Mucosa of gallbladder (tissue), 1 donor: ENCODE measurements at places on chromosomes 2 and 18.

GRCh38 chr2:468648-469336, 180.9 kb upstream of the ALKAL2 start:
- no peak for DNase-seq

GRCh38 chr2:178414266-178415247, 36.4 kb downstream of the PRKRA start:
- peak; percentile 89 for DNase-seq

- DNase-seq = no peak
Measured at GRCh38 chr18:76252139-76252538, 242.9 kb downstream of the ZNF516 start.

GRCh38 chr18:35875566-35875965, 96.9 kb upstream of the RMP24 start:
- DNase-seq = no peak

GRCh38 chr2:129056309-129056958, 737.8 kb upstream of the HS6ST1 start:
- DNase-seq = no peak

DNA sequence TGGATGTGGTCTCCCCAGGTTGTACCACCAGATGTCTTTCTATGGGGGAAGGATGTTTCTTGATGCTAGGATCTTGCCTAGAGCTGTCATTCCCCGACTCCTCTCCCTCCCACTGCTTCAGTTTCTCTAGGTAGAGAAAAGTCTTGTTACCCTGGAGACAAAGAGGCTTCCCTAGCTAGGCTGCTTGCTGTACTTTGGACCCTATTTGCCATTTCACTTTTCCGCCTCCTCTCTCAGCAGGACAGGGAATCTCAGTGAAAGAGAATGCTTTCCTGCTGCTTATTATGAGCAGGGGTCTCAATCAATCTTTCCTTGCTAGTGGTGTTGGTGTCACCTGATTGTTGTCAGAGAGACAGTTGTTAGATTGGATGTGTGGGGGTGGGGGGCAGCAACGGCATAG, 818.8 kb upstream of the GYPC start:
- DNase-seq = peak; percentile 25

GRCh38 chr18:27860701-27861107, 316.2 kb downstream of the CDH2 start:
- no peak for DNase-seq

- no peak for DNase-seq
Measured at GRCh38 chr2:45774688-45775244, 123.3 kb downstream of the PRKCE start.

- no peak for DNase-seq
Measured at GRCh38 chr2:161991991-161992390, 82.0 kb downstream of the DPP4 start.

DNA sequence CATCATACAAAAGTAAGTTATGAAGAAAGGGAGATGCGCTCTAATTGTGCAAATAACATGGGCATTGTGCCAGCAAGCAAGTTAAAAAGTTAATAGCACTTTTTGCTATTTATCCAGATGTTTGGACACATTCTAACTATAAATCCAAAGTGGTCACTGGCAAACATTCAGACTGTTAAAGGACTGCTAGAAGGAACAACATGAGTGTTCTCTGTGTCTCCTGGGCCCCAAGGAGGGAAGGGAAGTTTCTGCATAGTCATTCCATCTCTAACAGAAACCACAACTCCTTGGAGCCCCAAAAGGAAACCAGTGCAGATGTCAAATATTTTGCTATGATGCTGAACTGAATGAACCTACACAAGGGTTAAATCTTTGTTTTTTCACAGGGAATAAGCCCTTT, 213.3 kb upstream of the HNRNPA3 start:
- no peak for DNase-seq

- DNase-seq = no peak
Measured at GRCh38 chr2:11196246-11196645, 41.0 kb downstream of the SLC66A3 start.

- DNase-seq = no peak
Measured at GRCh38 chr2:215772003-215772402, 241.3 kb downstream of the MREG start.

- no peak for DNase-seq
Measured at GRCh38 chr2:19171409-19171808, 187.0 kb downstream of the OSR1 start.

- no peak for DNase-seq
Measured at GRCh38 chr2:236352761-236353593, 88.8 kb upstream of the ASB18 start.

- no peak for DNase-seq
Measured at GRCh38 chr2:159941729-159942128, 120.7 kb downstream of the PLA2R1 start.

- no peak for DNase-seq
Measured at GRCh38 chr2:54161660-54162424, 46.4 kb downstream of the ACYP2 start.

GRCh38 chr2:236367506-236368289, 103.5 kb upstream of the ASB18 start:
- DNase-seq = no peak

- DNase-seq = peak; percentile 53
Measured at GRCh38 chr2:173184031-173185004, 108.7 kb downstream of the MAP3K20 start.

GRCh38 chr2:208545403-208546042, 138.9 kb downstream of the PTH2R start:
- DNase-seq = peak; percentile 38

DNA sequence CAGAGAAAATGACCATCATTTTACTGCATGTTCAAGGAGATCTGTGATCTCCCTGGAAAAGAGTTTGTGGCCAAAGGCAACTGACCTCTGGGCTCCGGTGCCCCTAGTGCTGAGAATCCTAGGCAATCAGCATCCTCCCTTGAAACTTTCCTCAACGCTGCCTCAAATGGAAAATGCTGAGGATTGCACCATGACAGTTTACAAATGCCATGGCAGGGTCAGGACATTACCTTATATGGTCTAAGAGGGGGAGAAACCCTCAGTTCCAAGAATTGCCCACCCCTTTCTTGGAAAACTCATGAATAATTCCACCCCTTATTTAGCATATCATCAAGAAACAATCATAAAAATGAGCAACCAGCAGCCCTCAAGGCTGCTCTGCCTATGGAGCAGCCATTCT, 48.3 kb downstream of the ALPK2 start:
- DNase-seq = no peak

GRCh38 chr2:8159211-8159965, 522.5 kb upstream of the ID2 start:
- DNase-seq = no peak

GRCh38 chr2:99450199-99450598, 39.6 kb downstream of the REV1 start:
- DNase-seq = no peak

- peak; percentile 54 for DNase-seq
Measured at GRCh38 chr2:25822190-25823117, 55.8 kb downstream of the ASXL2 start.

DNA sequence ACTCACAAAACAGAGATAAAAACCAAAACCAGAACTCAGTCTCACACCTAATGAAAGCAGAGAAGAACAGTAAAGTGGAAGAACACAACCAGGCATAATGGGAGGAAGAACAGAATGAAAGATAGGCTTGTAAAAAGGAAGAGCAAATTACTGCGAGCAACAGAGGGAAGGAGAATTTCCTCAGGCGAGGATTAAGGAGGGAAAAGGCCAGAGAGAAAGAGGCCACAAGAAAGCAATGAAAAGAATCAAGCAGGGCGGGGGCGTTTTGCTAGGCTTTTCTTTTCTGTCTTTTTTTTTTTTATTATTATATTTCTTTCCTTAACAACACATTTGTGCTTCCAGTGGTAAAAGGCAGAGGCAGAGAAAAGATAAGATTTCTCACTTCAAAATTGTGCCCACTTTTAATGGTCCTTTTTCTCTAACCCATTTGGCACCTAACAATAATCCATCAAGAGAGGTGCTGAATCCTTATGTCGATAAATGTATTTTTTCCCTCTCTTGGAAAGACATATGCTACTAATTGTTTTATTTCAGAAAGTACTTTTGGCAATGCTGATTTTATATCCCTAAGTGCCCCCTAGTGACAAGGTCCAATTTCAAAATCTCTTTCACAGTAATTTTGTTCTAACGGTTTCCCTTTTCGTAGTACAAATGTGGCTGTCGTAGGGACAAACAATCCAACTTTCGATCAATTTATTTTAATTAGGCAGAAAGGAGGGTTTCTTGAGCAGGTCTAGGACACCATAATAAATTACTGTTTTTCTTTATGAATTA, 138.7 kb upstream of the AQP4 start:
- no peak for DNase-seq

- no peak for DNase-seq
Measured at GRCh38 chr18:61703508-61703907, 189.3 kb downstream of the RNF152 start.

- no peak for DNase-seq
Measured at GRCh38 chr2:107235491-107236254, 349.7 kb upstream of the ST6GAL2 start.

GRCh38 chr2:158808426-158808825, 13.3 kb downstream of the DAPL1 start:
- DNase-seq = no peak

GRCh38 chr18:63684718-63685117, 18.0 kb upstream of the SERPINB11 start:
- no peak for DNase-seq

- DNase-seq = peak; percentile 22
Measured at GRCh38 chr18:59950215-59950944, 50.6 kb downstream of the PMAIP1 start.

- no peak for DNase-seq
Measured at GRCh38 chr2:127358044-127358443, 29.7 kb downstream of the MAP3K2 start.

GRCh38 chr2:2810504-2810903, 479.4 kb upstream of the MYT1L start:
- no peak for DNase-seq

GRCh38 chr2:151299920-151300539, 10.6 kb upstream of the NMI start:
- no peak for DNase-seq

DNA sequence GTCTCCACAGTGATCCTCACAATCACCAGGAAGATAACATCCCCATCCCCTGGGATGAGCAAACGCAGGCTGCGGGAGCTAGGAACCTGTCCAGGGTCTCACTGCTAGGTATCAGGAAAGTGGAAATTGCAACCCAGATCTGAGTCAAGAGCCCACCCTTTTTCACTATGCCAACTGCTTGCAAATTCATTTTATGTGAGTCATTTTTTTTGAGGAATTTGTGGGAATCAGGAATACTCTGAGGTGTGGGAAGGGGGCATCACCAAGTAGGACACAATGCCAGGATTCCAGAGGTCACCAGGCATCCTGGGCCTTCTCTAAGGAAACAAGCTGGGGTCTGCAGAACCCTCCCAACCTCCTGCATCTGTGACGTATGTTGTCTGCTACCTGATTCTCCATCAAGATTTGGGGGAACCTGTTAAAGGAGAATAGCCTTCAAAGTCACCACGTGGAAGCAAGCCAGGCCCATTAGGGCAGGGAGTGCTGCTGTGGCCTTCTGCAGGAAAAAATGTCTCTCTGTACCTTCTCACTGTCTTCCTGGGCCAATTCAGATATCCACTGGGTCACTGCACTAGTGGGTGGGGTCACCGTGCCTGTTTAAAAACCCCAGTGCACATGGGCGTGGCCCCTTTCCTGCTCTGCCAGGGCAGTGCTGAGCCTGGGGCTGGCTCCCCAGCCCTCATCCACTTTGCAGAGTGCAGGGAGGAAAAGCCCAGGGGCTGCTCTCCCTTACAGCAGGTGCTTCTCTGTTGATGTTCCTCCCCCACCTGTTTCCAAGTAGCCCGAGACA, 50.2 kb downstream of the MCFD2 start:
- DNase-seq = no peak

GRCh38 chr18:50473881-50474280, 86.0 kb upstream of the MAPK4 start:
- no peak for DNase-seq
